ENCODE measurements at places on chromosomes 11 and 22.

DNA sequence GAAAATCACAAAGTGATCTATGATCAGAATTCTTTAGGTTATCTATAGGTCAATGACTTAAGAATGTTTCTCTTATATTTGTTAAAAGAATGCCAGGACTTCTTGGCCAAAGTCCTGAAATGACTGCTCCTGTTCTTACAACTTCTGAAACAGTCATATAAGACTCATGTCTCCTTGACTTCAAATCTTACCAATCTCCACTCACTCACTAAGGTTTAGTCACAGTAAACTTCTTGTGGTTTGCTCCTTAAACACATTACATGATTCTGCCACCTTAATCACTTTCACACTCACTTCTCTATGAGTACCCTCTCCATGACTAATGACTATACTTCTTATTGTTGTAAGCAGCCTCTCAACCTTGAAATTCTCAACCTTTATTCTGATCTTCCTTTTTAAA lies 648.7 kb upstream of the CCDC179 start:
- no peak for DNase-seq

GRCh38 chr11:73135346-73136284 lies 6.5 kb downstream of the FCHSD2 start:
- DNase-seq = no peak

DNA sequence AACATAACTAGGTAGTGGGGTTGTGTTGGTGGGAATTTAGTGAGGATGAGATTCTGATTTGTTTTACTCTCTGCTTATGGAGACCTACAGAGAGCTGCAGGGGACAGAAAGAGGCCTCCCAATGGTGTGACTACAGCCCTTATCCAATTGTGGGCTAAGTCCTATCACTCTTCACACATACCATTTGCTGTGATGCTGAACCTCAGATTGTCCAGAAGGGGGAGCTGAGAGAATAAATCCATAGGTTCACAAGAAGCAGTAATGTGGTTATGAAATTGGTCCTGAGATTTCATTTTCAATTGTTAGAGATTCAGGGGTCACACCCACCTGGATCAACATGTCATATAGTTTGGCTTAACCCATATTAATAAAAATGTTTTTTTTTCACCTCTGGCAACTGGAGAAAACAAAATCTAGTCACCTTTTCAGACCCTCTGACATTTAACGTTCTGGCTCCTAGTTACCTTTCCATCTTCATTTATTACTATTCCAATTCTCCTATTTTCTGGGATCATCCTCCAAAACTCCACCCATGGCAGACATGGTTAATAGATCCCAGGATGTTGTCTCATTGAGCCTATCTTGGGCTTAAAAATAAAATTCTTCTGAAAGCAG lies 53.3 kb upstream of the PTPN5 start:
- no peak for DNase-seq

DNA sequence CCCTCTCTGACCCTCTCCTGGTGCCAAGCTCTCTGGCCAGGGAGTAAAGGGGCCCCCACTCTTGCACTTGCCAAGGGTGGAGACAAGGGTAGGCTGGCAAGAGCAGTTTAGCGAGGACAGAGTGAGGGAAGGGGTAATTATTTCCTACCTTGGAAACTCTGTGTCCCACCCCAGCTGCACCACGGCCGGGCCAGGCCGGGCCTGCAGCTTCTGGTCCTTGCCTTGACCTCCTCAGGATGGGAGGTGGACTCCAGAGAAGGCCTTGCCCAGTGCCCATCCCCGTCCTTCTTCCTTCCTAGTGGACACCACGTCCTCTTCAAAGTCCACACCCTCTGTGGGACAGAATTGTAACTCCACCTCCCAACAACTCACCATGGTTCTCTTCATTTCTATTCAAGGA lies 18.4 kb upstream of the OSBPL5 start:
- DNase-seq = no peak

GRCh38 chr22:36998620-36999351 lies 20.5 kb downstream of the TST start:
- no peak for DNase-seq

GRCh38 chr22:31292236-31292989 lies at the start of gene PIK3IP1:
PIK3IP1 (minus strand) TSS chr22:31292488; CDS start chr22:31292344, 144 bp downstream.
- DNase-seq = peak; percentile 85

- no peak for DNase-seq
Measured at GRCh38 chr11:107847184-107847583, 11.4 kb downstream of the SLC35F2 start.

- no peak for DNase-seq
Measured at GRCh38 chr22:38984224-38984623, 2.1 kb downstream of the APOBEC3B start.

DNA sequence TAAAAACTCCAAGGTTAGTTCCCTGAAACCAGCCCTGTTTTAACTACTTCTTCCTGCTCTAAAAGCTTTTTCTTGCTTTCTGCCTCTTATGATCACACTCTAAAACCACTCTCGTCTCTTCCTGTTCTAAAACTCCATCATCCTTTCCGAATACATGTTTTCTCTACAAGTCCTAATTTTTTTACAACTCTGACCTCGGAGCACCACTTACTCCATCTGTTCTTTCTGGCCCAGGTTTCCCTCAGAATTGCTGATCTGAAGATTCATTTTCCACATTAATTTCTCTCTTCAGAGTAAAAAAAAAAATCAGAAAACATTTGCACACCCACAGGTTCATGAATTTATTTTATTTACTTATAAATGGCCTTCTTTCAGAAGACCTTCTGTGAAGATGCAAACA lies 265.7 kb upstream of the CADM1 start:
- no peak for DNase-seq

DNA sequence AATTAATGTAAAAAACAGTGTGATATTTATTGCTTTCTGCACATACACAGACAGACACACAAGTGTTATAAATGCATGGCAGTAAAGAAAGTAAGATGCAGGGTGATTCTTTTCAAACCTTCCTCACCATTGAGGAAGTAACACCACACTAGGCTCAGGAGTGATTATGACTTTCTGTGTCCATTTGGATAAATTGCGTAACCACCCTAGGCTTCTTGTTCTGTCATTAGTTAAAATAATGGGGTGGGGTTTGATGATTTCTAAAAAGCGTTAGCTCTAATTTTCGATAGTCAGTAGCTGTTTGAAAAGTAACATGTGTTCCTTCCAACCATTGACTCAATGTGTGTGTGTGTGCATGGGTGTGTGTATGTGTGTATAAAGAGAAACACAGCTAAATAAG lies 1080.2 kb downstream of the NTM start:
- no peak for DNase-seq

GRCh38 chr11:111179184-111179910 lies 66.2 kb upstream of the POU2AF2 start:
- DNase-seq = no peak

- no peak for DNase-seq
Measured at GRCh38 chr11:27621405-27622161, 78.7 kb downstream of the BDNF start.

DNA sequence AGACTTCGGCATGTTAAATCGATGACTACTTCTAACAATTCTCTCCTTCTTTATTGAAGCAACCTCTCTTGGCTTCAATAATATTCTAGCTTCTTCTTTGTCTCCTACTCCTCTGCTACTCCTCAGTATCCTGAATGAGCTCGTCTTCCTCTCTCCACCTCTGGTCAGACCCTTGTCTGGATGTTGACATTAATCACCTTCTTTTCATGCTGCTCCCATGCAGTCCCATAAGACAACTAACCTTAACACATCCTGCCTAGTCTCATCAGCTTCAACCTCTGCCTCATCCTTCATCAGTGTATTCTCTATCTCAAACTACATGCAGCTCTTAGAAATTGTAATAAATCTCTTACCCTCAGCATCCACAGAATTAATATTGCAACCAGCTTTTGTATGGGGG lies 695.6 kb downstream of the CNTN5 start:
- DNase-seq = no peak

GRCh38 chr11:70603114-70603755 lies 204.9 kb downstream of the CTTN start:
- DNase-seq = no peak

DNA sequence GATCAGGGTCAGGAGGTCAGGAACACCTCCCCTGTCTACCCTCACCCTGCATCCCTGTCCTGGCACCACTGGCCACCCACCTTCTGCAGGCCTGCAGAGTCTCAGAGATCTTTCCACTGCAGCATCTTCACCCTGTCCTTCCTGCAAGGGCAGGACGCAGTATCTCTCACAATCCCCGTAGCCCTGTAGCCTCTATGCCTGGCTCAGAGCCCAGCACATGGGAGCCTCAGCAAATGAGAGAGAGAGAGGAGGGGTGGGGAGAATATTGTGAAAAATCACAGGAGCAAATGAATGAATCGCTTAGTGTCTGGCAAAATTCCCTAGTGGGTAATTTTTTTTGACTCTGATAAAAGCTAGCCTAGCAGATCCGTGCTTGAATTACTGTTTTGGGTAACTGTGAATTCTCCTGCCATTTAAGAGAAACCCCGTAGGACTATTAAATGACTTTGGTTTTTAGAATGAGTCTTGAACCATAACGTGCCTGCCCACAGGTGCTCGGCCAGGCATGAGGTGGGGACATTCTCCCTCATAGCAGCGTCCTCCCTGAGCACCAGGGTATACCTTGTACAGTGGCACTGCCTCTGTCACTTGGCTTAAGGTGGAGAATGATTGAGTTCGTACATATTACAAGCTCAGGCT lies 91.5 kb downstream of the MORC2 start:
- DNase-seq = no peak

DNA sequence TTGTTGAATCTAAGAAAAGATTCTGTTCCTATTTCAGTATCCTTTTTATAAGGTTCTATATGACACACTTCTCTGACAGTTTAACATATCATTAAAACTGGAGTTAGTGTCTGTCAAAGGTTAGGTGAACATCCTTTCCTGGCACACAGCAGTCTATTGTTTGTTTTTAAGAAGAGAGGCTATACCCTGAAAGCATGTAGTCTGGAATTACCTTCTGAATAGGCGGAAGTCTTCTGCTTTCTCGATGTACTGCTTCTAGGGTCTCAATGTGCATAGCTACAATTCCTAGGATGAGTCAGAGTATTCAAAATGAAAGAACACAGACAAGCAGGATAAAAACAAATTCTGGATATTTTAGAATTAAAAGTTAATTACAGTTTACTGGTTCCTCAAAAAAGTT lies 188.6 kb downstream of the SWAP70 start:
- no peak for DNase-seq

- DNase-seq = no peak
Measured at GRCh38 chr11:34910817-34911216, 5.4 kb downstream of the APIP start.

GRCh38 chr22:37470087-37470445 lies 16.1 kb downstream of the MFNG start:
- DNase-seq = no peak

- no peak for DNase-seq
Measured at GRCh38 chr11:59647245-59647980, 21.4 kb downstream of the PATL1 start.

DNA sequence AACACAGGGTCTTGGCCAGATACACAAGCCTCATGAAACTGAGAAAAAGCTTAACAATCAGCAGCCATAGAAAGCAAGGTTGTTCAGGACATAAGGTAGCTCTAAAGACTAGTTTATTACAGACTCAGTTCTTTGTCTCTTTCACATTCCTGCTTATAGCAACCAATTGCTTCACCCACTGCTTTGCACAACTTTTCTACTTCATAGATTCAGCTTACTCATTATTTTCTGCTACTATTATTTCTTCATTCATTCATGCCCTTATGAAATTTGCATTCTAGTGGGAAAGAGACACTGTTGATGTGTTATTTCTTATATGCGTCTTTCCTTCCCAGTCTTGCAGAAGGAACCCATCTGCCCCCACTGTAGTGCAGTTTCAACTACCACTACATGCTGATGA lies 4.7 kb downstream of the CCDC34 start:
- no peak for DNase-seq

DNA sequence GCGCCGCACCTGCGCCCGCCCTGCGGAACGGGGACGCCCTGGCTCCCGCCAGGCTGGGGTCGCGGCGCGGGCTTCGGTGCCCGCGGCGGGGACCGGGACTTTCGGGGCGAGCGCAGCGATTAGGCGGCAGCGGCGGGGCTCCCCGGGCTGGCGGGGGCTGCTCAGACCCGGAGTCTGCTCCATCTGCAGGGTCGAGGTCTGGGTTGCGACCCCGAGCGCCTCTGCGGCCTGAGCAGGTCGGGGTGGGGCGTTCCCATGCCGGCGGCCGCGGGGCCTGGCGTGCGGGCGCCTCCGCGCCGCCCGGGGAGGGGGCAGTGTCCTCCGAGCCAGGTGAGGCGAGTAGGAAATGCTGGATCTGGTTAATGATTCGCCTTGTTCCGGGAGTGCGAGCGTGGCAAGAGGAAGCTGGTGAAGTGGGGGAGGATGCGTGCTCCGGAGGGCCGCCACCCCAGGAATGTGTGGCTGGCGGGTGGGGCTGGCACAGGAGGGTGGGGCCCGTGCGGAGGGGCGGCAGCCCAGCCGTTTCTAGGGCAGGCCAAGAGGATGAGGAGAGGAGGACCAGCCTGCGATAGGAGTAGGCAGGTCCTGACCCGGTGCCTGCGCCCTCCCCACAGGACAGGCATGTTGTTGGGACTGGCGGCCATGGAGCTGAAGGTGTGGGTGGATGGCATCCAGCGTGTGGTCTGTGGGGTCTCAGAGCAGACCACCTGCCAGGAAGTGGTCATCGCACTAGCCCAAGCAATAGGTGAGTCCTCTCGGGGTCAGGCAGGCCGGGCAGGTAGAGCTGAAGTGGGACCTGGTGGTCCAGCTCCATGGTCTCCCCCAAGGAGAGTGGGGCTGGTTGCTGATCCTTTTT lies 606 bp downstream of the RASSF7 start:
- DNase-seq = no peak

GRCh38 chr22:20221421-20222340 lies 46.4 kb downstream of the RTN4R start:
- DNase-seq = no peak

DNA sequence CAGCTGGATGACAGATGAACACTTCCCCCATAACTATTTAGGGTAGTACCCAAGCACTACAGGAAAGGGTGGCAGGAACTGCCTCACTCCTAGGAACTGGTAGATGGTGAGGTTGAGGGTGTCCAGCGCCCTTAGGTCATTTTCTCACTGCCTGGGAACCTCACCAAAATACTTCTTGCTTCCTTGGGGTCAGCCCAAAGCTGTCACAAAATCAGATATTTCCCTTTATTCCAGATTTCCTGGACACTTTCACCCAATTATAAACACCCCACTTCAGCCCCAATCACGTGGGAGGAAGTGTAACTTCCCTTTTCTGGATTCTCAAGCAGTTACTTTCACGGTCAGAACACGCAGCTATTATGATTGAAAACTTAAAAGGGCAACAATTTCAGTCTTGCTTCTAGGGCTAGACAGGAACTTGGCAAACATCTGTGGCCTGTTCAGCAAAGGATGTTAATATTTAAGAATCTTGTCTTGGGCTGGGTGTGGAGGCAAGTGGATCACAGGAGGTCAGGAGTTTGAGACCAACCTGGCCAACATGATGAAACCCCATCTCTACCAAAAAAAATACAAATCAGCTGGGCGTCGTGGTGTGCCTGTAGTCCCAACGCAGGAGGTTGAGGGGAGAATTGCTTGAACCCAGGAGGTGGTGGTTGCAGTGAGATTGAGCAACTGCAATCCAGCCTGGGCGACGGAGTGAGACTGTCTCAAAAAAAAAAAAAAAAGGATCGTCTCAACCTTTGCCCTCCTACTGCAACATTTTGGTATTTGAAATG lies 4.0 kb downstream of the FTH1 start:
- DNase-seq = no peak

Data from activated CD4-positive, alpha-beta T cell treated with anti-CD3 and anti-CD28 coated beads, Interleukin-2, amount 50 U/mL, for 4 hours (primary cell).